ENCODE measurements at places on chromosomes 3 and 15.

- no peak for DNase-seq
These were observed 55.8 kb upstream of the SLC7A14 start for GRCh38 chr3:170641510-170642236.

DNA sequence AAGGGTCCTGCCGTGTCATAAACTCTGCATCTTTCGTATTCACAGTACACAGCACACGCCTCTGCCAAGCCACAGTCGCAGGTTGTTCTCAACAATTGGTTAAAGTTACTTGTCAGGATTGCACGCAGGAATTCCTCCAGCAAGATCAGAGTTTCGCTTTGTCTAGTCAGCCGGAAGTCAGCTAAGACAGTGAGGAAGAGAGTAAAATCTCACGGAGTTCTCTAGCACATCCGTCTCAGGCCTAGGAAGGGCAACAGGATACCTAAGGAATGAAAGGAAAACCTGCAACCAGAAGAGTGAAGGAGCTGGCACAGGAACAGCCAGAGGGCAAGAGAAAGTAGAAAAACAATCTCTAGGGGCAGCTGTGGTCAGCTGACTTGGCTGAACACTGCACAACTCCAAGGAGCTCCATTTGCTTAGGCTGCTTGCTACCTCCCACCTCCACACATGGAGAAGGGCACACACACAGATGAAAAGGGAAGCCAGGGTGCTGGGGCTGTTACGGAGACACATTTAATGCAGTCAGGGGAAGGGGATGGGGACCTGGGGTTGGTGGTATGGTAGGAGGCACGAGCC lies 23.7 kb downstream of the RORA start:
- no peak for DNase-seq

- DNase-seq, result no peak
These were observed 64.2 kb downstream of the CYFIP1 start for GRCh38 chr15:22915866-22916515.

DNA sequence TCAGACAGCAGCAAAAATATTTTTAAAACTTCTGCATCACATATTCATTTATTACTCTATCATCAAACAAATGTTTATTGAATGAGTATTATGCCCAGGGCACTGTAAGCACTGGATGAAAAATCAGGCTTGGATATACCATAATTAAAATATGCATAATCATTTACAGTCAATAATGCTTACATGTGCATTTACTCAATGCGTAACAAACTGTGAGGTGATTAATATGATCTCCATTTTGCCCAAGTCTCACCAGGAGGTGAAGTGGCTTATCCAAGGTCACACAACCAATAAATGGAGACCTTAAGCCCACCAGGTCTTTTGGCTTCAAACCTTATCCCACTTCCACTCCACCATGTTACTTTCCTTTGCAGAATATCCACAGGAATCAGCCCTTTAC lies 117.3 kb upstream of the SLC24A5 start:
- no peak for DNase-seq

DNA sequence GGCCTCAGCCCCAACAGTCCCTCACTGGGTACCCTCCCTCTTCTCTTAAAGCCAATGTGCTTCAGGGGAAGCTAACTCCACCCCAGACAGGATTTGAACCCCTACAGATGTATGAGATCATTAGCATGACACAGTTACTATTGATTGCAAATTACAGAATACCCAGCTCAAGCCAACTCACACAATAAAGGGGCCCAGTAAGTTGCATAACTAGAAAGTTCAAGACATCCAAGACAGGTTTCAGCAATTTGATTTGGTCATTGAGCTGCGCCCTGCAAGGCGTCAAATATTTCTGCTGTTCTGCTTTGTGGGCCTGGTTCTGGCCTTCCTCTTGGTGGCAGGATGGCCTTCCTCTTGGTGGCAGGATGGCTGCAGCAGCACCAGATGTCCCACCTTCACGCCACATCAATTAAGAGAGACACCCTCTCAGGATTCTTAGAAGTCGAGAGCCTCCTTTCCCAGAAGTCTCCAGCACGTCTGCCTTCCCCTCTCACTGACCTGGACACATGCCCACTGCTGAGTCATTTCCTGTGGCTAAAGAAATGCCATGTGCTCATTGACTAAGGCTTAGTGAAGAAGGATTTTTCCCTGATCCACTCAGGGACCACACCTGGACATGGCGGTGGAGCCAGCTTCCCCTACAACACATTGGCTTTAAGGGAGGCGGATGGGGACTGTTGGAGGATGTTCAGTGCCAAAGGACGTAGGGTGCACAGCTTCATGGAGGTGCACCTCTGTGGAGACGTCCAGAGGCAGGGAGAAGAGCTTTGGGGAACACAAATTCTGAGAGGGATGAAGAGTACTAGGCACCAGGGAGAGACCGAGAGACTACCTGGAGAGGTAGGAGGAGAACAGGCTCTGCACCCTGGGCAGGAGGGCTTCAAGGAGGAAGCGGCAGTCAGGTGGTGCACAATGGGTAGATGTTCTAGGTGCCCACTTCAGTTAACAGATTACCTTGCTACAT lies 49.1 kb downstream of the DNASE1L3 start:
- no peak for DNase-seq

- no peak for DNase-seq
These were observed 22.4 kb downstream of the CXCR6 start for GRCh38 chr3:45965653-45966052.

- no peak for DNase-seq
These were observed 32.7 kb downstream of the LRRFIP2 start for GRCh38 chr3:37141676-37142075.

GRCh38 chr3:115523458-115523857 lies 99.9 kb upstream of the GAP43 start:
- peak; percentile 4 for DNase-seq

- no peak for DNase-seq
These were observed 71.9 kb upstream of the GOLGA8B start for GRCh38 chr15:34655326-34655725.

- DNase-seq, result no peak
These were observed 547.8 kb upstream of the TBL1XR1 start for GRCh38 chr3:177744873-177745606.

DNA sequence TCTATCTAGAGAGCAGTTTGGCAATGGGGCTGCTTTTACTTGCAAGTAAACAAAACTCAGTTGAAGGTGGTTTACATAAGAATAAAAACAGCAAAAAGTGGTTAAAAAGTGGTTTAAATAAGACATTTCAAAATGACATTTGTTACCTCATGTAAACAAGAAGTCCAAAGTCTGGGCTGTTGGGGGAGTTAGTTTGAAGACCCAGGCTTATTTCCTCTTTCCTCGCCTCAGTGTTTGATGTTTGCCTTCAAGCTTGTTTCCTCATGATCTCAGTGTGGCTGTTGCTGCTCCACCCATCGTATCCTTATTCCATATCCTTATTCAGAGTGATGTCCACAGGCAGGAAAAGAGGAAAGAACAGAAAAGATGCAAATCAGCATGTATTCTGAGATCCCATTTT lies 15.2 kb downstream of the CGNL1 start:
- DNase-seq, result no peak

DNA sequence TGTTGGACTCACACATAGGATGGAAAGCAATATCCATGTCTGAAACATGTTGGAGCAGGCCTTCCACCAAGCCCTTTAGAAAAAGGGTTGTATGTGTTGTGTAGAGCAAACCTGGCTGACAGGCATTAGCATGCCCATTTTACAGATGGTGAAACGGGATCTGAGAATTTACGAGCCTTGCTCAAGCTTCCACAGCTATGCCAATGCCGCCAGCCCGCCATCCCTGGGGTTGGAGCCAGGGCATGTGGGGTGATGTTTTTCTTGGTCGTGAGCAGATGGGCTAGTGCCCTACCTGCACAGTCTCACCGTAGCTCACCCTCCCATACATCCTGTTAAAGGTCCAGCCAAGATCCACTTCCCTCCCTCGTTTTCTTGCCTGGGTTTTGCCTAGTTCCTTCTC lies 97.5 kb upstream of the TLE3 start:
- no peak for DNase-seq

DNA sequence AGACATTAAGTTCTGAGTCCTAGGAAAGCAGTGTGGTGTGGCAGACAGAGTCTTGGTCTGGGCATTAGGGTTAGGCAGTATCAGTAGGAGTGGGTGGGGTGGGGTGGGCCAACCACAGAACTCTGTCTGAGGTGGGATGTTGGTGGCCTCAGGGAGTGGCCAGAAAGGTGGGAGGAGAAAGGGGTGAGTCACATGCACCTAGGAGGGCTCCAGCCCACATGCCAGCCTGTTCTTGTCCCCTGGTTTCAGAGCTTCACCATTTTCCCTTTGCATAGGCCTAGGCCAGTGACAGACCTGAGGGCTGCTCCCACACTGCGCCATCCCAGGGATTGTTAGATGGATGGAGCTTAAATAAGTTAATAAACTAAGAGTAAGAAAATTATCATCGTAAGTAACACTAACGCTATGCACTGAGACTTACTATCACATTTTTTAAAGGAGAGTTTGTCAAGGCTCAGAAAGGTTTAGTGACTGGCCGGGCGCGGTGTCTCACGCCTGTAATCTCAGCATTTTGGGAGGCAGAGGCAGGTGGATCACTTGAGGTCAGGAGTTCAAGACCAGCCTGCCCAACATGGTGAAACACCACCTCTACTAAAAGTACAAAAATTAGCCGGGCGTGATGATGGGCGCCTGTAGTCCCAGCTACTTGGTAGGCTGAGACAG lies 33.8 kb downstream of the DNASE1L3 start:
- DNase-seq, result no peak

DNA sequence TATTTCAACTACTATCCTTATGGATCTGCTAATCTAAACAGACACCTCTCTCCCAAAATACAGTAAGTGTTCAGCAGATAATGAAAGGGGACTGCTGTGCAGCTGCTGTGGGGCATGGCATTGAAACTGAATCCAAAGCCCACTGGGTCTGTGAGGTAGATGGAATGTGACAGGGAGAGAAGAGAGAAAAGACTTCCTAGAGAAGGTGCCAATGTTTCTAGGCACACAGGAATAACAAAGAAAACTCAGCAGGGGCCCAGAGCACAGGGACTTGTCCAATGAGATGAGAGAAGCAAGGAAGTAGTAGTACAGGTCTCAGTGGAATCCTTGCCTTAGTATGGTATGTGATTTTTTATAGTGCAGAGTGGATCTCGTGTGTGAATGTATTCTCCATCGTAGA lies 457.8 kb downstream of the IL5RA start:
- no peak for DNase-seq

- DNase-seq, result no peak
These were observed 61.7 kb upstream of the VGLL3 start for GRCh38 chr3:87052499-87053260.

DNA sequence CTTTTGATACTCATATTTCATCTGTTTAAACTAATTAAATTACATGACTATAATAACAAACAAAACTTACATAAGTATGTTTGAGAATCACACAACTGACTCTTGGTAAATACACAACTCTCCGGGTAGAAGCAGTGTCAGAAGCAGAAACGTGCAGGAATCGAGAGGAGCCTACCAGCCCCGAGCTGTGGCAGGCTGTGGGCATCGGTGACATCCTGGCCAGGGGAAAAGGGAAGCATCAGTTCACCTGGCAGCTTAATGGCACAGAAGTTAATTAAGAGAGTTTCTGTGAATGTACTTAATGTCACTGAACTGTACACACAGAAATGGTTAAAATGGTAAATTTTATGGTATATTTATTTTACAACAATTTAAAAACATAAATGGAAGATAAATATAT lies 90.2 kb downstream of the CRTC3 start:
- DNase-seq, result no peak

DNA sequence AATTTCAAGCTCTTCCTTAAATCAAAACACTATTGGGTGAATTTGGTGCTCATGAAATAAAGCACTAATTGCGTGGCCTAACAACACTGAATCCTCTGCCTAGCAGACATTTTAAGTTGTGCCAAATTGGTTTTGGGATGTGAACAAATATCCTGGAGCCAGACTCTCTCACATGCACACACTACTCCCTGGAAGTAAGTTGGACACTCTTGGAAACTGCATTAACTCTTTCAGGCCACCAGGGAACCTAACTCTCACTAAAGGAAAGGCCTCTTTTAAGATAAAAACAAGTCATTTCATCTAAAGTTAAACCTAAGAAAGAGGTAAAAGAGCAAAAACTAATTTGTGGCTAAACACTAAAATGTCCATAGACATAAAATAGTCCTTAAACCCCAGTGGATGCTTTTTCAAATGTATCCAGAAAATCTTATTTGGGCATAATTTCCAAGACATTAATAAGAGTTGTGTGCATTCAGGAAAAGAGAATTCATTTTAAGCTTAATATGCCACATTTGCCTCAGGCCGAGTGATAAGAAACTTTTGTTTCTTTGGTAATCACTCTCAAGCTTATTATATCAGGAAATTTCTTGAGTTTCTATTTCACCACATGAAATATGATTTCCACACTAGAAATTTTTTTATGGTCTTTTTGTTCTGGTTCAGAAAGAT lies 61.8 kb downstream of the ZBTB20 start:
- DNase-seq, result peak; percentile 5

GRCh38 chr3:194832346-194833104 lies 146.8 kb downstream of the FAM43A start:
- DNase-seq, result no peak

GRCh38 chr15:67899596-67900283 lies 59.9 kb upstream of the RNU6-1 start:
- no peak for DNase-seq

DNA sequence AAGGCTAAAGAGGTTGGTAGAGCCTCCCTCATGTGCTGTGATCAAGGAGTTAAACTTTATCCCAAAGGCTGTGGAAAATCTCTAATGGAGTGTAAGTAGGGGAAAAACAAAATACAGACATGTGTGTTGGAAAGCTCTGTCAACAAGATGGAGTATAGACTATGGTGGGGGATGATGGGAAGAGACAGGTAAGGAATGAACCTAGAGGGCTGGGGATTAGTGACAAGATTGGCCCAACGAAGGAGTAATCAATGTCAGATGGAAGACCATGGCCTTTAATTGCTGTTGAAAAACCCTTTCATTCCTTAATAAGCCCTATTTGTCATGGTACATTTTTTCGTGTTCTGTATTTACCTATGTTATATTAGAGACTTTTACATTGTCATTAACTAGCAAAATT lies 278.6 kb downstream of the SQOR start:
- no peak for DNase-seq

DNA sequence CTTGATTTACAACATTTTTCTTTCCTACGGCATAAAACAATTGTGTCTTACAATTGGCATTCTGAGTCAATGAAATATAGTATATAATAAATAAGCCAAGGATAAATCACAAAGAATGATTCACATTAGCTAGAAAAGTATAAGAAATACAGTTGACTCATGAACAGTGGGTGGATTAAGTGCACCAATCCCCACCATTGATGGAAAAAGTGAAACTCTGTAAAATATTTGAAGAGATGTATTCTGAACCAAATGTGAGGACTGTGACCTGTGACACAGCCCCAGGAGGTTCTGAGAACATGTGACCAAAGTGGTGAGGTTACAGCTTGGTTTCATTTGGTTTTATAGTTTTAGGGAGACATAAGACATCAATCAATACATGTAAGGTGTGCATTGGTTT lies 227.5 kb downstream of the ALCAM start:
- no peak for DNase-seq

- DNase-seq, result peak; percentile 94
These were observed 9.3 kb upstream of the NR2E3 start for GRCh38 chr15:71800835-71801745.

- DNase-seq, result peak; percentile 83
These were observed 3.3 kb upstream of the SKIC8 start for GRCh38 chr15:78302579-78303312.

- no peak for DNase-seq
These were observed 23.5 kb upstream of the SQOR start for GRCh38 chr15:45611305-45611704.

- DNase-seq, result no peak
These were observed 14.9 kb upstream of the SLC27A2 start for GRCh38 chr15:50167110-50167509.

GRCh38 chr3:35521196-35521595 lies 118.1 kb upstream of the ARPP21 start:
- DNase-seq, result no peak

Measured in skin of body (tissue), 3 donors.